NT2/D1 (cell line): ENCODE measurements at places on chromosomes 12 and 14.

GRCh38 chr12:2172491-2173214 lies 119.9 kb downstream of the CACNA1C start:
- DNase-seq = no peak

GRCh38 chr14:61325166-61325565 lies 3.8 kb downstream of the PRKCH start:
- DNase-seq = no peak

GRCh38 chr14:93792391-93792790 lies 4.1 kb upstream of the PRIMA1 start:
- no peak for DNase-seq

DNA sequence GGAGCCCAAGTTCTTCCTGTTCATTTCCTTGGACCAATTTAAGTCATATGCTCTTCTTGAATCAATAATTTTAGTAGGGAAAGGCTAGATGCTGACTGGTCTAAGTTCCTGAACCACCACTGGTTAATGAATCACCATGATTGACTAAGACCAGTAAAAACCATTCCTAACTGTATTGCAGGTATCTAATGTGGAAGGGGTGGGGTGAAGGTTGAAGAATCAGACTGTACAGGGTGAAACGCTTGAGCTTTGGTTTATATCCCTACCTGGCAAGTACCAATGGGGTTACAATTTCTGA lies 100.1 kb downstream of the DYRK2 start:
- no peak for DNase-seq

GRCh38 chr12:57164966-57165625 lies 17.7 kb upstream of the LRP1-AS start:
- no peak for DNase-seq
